Erythroblast (primary cell): ENCODE measurements at places on chromosomes 2 and 18.

DNA sequence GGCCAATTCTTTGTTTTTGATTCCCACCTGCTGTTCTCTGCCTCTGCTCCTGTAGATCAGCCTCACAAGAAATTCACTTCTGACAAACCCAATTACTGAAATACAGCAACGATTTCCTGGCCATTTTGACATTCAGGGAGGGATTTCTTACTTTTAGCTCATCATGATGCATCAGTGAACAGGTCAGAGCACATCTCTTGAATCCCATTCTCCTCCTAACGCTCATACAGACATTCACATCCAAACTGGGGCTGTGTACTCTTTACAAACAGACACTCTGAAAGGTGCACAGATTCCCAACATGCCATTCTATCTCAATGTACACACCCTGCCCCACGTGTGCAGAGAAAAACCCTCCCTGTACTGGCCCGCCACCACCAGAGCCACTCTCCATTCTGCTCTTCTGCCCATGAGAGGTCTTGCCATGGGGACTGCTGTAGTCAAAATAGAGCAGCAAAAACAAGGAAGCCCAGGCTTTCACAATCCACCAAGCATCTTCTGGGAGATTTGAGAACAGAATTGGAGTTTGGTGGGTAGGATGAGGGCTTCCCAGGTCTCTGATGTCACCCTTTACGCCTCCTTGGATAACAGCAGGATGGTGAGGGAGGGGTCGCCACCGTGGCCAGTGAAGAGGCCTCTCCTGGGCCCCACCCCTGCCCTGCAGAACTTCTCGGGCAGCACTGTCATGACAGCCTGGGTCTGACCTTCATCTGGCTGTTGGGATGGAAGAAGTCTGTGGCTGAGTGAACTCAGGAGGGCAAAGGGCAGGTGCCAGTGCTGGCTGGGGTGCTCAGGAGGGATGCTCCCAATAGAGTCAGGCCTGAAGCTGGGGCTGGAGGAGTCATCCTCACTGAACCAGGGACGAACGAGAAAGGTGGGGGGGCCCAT lies 41.9 kb upstream of the ZFP36L2 start:
- no peak for DNase-seq

DNA sequence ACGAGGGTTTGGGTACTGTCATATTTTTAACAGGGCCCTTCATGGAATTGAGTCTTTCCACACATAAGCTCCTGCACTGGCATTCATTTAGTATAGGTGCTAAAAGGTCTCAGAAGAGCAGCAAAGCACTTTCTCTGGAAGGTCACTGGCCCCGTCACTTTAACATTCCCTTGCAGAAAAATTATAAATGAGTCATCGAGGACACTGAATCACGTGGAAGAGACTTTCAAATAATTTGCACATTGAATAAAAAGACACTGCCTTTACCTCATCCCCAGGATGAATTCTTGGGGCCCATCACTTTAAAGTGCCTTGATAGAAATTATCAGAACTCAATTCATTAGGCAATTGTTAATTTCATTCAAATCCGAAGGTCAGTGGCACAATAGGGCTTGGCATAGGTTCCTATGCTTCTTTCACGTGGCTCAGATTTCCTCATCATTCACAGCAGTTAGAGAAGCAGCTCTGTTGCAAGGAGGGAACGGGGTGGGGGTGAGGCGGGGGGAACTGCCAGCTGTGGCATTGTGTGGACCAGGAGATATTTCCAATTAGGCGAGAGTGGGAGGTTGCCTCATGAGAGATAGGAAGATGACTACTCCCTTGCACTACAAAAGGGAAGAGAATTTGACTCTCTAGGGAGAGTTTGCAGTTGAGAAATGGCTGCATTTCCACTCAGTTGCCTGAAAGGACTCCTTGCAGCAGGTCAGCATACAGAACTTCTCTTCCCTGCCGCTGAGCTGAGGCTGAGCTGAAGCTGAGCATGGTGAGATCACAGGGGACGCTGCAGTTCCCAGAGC lies 86.3 kb upstream of the NPAS2 start:
- no peak for DNase-seq

- peak; percentile 45 for DNase-seq
Measured at GRCh38 chr2:201122276-201122675, 6.3 kb downstream of the CFLAR start.

DNA sequence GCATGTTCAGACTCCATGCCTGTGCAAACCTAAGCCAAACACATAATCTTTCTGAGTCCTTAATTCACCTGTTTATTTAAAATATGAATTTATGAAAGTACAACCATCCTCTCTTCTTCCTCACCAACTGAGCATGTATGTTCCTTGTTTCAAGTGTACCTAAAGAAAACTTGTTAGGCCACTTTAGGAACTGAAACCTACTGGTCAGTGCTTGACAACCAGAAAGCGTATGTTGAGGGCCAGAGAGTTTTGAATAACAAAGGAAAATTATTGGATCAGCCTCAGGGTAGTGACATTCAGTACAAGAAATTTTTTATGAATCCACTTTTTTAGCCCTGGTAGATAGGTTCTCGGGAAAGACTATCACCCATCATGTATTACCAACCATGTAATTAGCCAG lies 847.6 kb upstream of the CELF4 start:
- DNase-seq = no peak

DNA sequence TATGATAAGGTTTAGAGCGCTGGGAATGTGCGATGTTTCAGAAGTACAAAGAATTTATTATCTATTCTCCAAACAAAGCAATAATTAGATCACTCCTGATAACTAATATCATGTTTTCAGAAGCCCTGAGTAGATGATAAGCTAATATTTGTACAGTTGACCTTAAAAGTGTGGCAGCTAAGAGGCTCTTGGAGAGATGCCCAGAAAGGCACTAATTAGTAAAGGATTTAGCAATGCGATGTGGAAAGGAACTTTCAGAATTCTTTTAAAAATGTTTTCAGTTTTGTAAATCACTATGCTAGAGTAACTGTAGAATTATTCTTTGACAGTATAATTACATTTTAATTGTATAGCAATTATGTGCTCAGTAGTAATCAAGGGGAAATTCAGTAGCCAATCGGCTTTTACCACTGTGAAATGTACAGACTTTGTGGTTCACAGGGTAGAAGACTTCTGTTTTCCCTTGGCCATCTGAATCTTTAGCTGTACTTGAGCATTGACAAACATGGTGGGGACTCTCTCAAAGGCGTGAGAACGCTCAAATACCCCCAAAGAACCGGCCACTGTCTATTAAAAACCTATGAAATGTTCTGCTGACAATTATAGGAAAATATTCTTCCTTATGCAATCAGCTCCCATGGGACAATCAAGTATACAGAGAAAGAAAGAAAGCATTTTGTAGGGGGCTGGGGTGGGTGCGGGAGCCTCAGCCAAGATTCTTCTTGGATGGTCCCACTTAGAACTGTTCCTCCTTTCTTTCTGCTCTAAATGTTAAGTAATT lies 262.8 kb upstream of the AGAP1 start:
- no peak for DNase-seq

- no peak for DNase-seq
Measured at GRCh38 chr2:31580321-31581117, at the start of gene SRD5A2. Gene SRD5A2, minus strand, starts transcription at chr2:31580938. Its CDS starts 38 bp downstream, at chr2:31580900.

DNA sequence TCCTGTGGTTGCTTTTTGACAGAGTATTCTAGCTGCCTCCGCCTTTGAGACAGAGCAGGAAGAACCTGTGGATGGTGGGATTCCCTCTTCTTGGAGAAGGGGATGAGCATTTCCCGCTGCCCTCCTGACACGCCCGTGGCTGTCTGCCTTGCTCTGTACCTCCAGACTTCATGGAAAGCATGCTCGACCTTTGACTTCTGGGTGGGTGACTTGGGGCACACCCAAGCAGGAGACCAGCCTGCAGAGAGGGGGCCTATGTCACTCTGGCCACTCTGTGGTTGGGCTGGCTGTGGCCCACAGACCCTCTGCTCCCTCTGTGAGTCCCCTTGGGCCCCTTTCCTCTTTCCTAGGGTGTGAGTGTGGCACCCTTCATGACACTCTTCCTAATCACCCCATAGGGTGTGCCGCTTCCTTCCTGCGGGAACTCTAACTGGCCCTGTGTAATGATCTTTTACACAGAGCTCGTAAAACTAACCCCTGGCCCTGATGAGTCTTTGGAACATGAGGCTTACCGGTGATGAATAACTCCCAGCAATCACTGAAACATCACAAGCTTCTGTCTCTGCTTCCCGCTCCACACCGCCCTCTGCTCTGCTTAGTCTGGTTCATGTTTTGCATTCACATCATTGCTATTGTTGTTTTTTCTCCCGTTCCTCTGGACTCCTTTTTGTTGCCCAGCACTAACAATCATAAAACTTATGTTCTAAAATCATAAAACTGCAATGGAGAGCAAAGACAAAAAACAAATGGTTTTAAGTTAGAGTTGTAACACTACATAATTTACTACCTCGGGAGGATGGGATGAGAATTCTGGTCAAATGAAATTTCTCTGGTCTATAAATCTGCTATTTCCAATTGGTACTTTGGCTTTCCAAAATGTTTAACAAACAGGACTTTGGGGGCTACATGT lies 101.1 kb downstream of the SH3YL1 start:
- no peak for DNase-seq

DNA sequence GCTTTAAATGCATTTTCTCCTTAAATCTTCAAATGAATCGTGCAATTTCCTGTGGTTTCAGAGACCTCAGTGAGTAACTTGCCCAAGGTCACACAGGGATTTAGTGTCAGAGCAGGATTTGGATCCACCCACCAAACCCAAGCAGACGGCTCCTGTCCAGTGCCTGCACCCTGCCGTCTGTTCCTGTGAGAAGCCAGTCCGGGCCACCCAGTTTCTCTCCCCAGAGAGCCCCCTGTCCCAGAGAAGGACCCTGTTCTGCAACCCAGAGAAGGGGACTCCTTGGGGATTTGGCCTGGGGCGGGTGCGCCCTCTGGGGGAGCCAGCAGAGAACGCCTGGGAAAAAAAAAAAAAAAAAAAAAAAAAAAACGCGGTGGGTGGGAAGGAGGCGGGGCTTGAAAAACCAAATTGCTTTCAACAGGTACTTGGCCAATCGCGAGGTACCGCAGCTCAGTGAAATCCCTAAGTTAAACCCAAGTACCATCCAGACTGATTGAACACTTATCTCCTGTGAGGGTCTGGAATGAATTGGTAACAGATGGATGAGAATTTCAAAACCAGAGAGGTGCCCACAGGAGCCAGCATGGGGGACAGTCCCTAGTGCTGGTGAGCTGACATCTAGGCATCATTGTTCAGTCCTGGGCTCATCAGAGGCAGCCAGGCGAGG lies 30.9 kb upstream of the REEP1 start:
- DNase-seq = peak; percentile 43

DNA sequence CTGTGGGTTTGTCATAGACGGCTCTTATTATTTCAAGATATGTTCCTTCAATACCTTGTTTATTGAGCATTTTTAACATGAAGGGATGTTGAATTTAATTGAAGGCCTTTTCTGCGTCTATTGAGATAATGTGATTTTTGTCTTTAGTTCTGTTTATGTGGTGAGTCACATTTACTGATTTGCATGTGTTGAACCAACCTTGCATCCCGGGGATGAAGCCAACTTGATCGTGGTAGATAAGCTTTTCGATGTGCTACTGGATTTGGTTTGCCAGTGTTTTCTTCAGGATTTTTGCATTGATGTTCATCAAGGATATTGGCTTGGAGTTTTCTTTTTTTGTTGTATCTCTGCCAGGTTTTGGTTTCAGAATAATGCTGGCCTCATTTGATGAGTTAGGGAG lies 60.5 kb downstream of the GTF3C3 start:
- DNase-seq = no peak

DNA sequence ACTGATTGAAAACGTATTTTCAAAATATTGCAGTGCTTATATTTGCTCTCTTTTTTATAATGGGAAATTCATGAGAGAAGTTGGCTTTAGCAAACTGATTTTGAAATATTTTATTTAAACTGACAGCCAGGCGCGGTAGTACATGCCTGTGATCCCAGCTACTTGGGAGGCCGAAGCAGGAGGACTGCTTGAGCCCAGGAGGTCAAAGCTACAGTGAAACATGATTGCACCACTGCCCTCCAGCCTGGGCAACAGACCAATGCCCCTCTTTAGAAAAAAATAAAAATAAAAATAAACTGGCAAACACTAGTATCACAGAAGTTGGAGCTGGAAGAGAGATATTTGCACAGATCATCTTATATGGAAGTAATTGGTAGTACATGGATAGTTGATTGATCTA lies 20.7 kb downstream of the ZBTB7C start:
- no peak for DNase-seq

DNA sequence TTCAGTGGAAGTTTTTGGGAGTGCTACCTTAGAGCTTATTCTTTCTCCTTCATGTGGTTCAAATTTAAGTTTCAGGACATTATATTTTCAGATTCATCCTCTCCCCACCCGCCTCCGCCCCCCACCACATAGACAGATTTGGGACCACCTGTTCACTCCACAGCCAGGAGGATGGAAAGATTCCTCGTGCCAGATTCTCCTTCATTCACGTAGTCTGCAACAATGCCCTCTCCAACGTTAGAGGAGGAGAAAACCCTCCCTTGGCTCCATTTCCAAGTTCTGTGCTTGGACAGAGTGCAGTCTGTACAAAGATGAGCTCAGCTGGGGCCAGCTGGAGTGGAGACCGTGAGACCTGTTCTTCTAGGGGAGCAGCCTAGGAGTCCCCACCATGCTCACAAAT lies 26.2 kb downstream of the POU3F3 start:
- no peak for DNase-seq

- DNase-seq = no peak
Measured at GRCh38 chr2:96702098-96702785, 37.6 kb downstream of the LMAN2L start.

GRCh38 chr2:165440367-165440766 lies 29.1 kb upstream of the CSRNP3 start:
- peak; percentile 1 for DNase-seq

GRCh38 chr2:28199995-28200679 lies 192.5 kb upstream of the FOSL2 start:
- no peak for DNase-seq

GRCh38 chr2:100522430-100522829 lies 40.4 kb upstream of the PDCL3 start:
- DNase-seq = no peak
